H54 (cell line): ENCODE measurements at places on chromosomes 12 and 14.

DNA sequence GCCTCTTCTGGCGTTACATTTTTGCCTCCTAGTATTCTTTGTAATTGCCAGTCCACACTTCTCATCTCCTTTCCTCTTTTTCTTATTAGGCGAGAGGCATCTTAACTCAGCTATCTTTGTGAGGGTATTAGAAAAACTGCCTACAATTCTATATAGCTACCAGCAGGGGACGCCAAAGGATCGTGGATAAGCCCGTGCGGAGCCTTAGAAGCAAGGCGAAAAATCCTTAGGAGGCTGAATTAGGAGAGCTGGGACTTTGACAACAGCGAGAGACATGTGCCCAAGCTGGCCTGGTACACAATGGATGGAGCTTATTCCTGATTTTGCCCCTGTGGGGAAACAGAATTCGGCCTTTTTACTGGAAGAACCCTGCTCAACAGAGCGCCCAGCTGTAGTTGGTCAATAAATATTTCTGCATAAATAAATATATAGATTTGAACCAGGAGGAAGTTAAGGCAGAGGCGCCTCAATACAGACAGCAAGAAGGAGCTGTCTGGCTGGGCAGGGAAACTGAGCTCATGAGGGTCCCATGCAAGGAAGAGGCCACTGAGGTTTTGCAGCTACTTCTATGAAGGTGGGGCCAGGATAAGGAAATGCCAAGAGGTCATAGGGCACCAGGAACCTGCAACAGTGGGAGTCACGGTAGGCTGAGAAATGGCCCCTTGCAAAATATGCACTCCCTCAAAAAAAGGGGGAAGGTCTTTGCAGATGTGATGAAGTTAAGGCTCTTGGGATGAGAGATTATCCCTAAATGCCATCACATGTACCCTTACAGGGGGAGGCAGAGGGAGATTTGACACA is 14.6 kb upstream of the RBM19 start:
- peak; percentile 38 for DNase-seq

- DNase-seq = no peak
These were observed 149.3 kb upstream of the LRFN5 start for GRCh38 chr14:41457393-41457792.

DNA sequence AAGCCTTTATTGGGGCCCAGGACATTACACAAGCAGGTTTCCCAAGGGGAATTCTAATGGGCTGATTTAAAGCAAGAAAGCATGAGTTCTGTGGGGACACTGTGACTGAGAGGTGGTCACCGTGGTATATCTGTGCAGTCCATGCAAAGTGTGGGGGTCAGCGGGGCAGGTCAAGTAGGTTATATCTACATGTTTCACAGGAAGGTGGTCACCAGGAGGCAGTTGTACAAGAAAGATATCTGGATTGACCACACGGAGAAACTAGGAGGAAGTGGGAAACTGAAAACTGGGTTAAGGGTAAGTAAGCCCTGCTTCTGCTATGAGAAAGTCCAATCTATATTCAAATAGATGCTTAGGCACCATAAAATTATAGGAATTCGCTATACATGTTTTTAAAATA is 77.8 kb upstream of the CNOT2 start:
- no peak for DNase-seq

DNA sequence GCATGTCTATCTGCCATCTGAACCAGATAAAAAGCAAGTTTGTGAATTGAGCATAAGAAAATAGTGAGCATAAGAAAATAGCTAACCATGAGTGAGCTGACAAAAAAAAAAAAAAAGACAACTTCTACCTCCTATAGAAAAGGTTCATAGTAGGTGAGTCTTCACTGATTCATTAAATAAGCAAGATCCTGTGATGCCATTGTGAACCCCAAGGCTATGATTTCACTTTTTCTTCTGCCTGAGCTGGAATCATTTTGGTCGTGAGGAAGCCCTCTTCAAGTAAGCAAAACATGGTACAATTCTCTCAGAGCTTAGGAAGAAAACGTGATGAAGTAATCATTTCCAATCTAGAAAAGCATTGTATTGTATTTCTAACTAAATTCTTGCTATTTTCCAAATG is 1.2 kb downstream of the PIK3C2G start:
- DNase-seq = no peak

GRCh38 chr14:54223831-54224402 is 172.9 kb upstream of the CDKN3 start:
- DNase-seq = no peak

- DNase-seq = no peak
These were observed 46.7 kb downstream of the TMCC3 start for GRCh38 chr12:94603434-94604365.

DNA sequence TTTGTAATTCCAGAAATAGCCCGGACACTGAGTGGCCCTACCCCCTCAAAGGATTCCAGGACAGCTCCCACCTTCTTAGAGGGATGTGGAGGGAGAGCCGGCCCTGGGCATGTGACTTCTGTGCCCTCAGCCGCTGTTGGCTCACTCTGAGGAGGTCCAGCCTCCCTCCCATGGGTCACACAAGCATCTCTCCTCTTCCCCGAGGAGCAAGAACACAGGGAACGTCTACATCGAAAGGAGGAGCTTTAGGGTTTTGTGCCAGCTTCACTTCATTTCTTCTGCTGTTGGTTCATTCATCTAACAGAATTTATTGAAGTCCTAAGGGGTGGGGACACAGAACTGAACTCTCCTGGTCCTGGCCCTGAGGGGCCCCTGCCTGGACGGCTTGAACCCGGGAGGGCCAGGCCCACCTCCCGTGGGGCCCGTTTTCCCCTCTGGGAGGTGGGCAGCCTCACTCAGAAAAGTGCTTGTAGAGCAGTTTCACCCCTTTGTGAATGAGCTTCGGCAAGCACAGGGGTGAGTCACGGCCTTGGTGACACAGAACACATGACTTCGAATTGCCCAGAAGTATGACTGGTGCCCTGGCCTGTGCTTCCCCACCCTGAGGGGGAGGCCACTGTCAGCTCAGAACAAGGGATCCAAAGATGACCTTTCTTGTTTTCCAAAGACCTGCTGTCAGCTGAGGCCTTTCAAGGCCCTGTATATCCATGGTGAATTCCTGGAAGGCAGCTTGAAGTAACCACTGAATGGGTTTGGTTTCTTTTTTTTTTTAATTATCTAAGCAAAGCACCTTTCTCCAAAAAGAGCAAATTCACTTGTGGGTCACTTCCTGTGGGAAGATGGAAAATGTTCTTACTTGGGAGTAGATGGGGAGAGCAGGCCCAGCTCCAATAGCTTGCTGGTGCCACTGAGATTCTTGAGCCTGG is 39.2 kb downstream of the NFKBIA start:
- DNase-seq = peak; percentile 69

- no peak for DNase-seq
These were observed 30.1 kb downstream of the CLEC1A start for GRCh38 chr12:10068644-10069043.
